ENCODE measurements at places on chromosomes 4 and X.

DNA sequence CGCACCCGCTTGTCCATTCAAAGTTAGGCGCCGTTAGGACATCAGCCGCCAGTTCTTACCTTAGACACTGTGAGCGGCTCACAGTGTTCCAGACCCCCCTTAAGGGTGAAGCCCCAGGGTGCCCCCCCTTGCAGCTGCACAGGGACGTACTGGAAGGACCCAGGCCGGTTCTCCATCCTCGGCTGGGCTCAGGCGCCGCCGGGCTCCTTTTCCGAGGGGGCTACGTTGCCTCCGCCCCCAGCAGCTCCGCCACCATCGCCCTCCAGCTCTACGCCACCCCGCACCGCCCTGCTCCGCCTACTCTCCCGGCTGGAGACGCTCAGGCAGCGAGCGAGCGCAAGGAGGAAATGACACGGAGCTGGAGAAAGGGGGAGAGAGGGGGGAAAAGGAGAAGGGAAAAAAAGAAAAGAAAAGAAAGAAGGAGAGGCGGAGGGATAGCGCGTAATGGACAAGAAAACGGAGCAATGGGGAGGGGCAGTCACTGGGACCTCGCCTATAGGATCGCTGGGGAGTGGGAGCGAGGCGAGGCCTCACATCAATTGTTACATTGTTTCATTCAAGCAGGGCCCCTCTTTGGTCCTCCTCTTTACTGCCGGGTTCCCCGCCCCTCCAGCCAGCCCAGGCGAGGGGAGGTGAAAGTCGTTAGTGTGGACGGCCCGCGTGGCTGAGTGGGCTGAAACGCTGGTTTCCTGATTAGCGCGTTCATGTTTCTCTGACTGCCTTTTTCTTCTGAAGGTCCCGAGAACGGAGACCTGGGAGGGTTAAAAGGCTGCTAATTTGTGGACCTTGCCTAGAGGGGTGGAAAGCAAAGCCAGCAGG is at the start of gene SHROOM4:
Gene SHROOM4, minus strand, starts transcription at position 352 of the 819 bp plus-strand sequence. Its CDS starts 176 bp downstream, at position 176.
- no peak for DNase-seq

- DNase-seq = no peak
Observed at GRCh38 chrX:16250296-16250695, 83.0 kb downstream of the MAGEB17 start.

DNA sequence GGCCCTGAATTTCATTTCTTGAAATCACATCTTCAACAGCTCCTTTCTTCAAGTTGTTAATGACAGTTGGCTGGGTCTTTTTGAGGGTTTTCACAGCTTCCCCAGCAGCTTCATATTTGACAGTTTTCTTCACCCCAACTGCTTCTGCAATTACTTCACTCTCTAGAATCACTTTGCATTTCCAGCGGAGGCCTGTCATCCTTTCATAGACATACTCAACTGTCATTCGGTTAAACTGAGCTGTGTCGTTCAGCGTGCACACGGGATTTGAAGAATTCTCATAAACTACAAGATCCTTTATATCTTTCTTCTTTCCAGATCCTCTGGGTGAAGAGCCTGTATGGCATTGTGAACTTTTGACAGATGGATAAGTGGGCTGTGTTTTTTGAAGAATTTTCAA is 15.4 kb downstream of the UBE2A start:
- DNase-seq = no peak

GRCh38 chrX:109732017-109732801 is 848 bp downstream of the ACSL4 start:
- DNase-seq = no peak

- DNase-seq = no peak
Observed at GRCh38 chr4:157220371-157220881, at the start of gene GRIA2. TSS of gene GRIA2 (plus strand) at chr4:157220728. CDS start at chr4:157221043, 315 bp downstream.

- DNase-seq = no peak
Observed at GRCh38 chr4:151719956-151720334, 40.9 kb downstream of the GATB start.

GRCh38 chrX:150902434-150903109 is 4.1 kb upstream of the CD99L2 start:
- no peak for DNase-seq

DNA sequence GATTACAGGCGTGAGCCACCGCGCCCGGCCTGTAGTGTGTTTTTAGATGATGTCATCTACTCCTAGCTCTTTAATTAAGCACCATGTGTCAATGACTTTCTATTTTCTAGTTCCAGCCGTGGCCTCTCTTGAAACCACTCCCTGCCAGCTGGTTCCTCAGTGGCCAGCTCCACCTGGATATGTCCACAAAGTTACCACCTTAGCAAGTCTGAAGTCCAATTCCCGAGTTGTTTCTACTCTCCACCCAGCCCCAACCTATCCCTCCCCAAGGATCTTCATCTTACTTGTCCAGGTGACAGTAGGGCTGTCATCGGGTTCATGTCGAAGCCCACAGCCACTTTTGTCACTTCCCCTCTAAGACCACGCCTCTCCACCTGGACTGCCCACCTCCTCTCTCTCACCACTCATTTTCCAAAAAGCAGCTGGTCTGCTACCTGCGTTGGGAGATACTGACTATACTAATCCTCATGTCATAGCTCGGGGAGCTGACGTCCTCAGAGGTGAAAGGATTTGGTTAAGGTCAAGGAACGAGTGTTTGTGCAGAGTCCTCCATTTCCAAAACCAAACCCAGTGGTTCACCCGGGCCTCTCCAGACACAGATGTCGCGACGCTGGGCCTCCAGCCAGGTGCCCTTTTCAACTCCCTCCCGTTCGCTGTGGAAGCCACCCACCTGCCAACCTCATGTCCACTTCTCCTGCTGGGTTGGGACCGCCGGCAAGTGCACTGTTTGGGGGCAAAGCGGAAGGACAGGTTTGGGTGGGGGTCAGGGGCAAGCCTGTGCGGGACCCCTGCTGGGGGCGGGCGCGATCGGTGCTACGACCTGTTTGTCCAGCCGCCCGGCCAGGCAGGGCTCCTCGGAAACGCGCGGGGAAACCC is 704 bp downstream of the FAM3A start:
- no peak for DNase-seq

DNA sequence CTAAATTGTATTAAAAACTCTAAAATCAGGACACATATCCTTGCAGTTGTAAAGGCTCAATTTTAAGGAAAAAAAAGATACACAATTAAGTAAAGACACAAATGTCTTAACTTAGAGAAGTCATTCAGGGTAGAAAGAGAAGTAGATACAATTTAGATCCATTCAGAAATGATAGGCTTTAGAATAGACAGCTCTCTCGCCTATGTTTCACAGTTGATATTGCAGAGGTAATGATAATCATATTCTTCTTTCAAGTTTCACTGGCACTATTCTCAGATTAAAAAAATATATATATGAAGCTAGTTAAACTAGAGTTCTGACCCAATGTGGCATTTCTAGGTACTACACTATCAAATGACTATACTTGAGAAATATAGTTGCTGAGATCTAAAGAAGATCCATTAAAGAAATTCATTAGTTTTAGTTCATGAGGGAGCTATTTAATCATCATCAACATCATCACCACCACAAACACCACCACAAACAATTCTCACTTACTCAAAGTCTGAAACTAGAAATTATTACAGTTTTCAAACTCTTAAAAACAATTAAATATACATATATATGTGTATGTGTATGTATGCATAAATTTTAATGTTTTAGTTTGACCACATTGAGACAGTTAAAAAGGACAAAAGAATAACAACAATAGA is 93.1 kb downstream of the ANTXR2 start:
- no peak for DNase-seq

GRCh38 chr4:99753931-99754330 is 62.7 kb upstream of the DAPP1 start:
- no peak for DNase-seq
